Nasal cavity respiratory epithelium epithelial cell of viscerocranial mucosa (primary cell): ENCODE measurements at places on chromosomes 1 and 21. TPM values are rescaled to one million over a fixed set of nuclear protein-coding genes. Genes with fewer than 3 reads are reported as not detected.

The TMCO1 gene
- 60.7 and 75.5 TPM in 2 replicates for total RNA-seq

The SMCP gene
- total RNA-seq, result not detected in 2 replicates

The KIF2C gene
- total RNA-seq, result under 0.01 and 0.28 TPM in 2 replicates

The MYBPH gene
- total RNA-seq, result not detected in 2 replicates

The FGR gene
- total RNA-seq, result under 0.01 and 0.50 TPM in 2 replicates

The OR2L13 gene
- total RNA-seq, result not detected in 2 replicates

The GJA9 gene
- total RNA-seq, result under 0.01 and 0.50 TPM in 2 replicates

The NCSTN gene
- total RNA-seq, result 53.0 and 97.3 TPM in 2 replicates

The TRAF3IP3 gene
- total RNA-seq, result not detected in 2 replicates

The GABRD gene
- total RNA-seq, result not detected in 2 replicates
